ENCODE measurements at places on chromosomes 2 and 18.

GRCh38 chr2:13102397-13103063, 385.8 kb downstream of the TRIB2 start:
- no peak for DNase-seq

DNA sequence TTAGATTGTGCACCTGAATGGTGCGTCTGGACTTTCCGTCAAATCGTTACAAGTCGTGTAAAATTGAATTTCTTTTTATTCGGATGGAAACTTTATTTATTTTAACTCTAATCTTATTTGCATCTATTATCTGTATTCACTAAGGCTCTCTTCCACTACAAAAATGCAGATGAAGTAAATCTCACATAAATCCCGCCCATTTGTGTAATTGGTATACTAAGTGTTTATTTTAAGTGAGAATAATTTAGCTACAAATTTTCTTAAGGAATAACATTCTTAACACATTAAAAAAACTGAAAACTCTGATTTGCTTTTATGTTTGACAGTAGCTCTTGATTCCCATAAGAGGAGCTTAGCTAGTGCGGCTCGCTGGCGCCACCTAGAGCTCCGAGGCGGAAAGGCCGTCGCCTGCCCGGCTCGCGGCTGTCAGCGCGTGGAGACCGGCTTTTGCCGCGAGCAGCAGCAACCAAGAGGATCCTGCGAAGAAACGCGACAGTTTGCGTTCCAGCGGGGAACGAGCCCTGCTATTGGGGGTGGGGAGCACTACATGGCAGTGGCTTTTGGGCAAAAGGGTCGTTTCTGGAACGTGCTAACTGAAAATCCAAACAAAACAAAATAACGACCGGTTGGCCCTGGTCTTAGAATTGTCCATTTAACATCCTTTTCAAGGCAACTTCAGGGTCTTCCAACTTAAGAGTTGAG, 6.7 kb downstream of the SP9 start:
- DNase-seq = peak; percentile 89

DNA sequence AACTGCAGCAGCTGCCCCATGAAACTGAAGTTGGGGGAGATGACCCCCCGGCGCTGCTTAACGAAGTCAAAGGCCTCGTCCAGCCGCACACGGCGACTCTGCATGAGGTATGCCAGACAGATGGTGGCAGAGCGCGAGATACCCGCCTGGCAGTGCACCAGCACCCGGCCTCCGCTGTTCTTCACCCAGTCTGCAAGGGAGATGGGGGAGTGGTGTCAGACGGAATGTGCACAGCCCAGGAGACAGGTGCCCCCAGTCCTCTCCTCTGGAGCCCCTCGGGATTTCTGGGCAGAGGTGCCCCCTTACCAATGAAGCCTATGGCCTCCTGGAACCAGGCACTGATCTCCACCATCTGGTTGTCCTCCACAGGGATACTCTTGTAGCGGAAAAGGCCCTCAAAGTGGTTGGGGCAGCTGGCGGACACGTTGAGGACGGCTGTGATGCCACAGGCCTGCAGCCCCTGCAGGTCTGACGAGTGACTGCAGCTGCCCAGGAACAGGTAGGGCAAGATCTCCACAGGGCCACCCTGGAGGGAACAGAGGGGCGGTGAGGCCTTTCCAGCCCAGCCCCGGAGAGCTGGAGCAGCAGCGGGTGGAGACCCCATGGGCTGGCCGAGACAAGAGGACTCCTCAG, 1.3 kb downstream of the DUSP2 start:
- DNase-seq = peak; percentile 48

- DNase-seq = no peak
Observed at GRCh38 chr2:607172-607571, 70.0 kb downstream of the TMEM18 start.

DNA sequence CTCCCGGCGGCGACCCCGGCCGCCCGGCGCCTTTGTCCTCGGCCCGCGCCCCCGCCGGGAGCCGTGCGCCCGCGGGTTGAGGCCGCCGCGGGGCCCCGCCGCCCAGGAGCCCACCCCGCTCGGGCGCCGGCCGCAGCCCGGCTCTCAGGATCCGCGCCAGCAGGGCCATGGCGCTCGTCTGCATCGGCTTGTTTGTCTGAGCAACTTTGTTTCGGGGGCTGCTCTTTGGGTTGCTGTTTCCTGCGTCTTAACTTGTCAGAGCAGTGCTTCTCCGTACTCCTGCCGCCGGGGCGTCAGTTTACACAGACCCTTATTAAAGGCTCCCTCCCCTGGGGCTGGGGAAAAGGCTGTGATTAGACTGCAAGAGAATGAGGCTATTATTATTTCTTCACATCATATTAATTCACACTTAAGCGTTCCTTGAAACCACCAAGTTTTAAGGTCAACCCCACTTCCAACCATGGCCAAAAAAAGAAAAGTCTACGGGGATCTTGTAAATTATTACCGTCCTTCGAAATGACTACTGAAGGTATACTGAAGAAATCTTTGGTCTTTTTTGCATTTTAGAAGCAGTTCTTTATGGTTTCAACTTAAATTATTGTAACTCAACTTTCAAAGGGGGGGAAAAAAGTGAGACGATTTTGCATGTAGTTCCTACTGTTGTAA, at the start of gene CYP27C1:
TSS of gene CYP27C1 (minus strand) at position 198 of the 666 bp plus-strand sequence. CDS start at position 169, 29 bp downstream.
- peak; percentile 9 for DNase-seq

DNA sequence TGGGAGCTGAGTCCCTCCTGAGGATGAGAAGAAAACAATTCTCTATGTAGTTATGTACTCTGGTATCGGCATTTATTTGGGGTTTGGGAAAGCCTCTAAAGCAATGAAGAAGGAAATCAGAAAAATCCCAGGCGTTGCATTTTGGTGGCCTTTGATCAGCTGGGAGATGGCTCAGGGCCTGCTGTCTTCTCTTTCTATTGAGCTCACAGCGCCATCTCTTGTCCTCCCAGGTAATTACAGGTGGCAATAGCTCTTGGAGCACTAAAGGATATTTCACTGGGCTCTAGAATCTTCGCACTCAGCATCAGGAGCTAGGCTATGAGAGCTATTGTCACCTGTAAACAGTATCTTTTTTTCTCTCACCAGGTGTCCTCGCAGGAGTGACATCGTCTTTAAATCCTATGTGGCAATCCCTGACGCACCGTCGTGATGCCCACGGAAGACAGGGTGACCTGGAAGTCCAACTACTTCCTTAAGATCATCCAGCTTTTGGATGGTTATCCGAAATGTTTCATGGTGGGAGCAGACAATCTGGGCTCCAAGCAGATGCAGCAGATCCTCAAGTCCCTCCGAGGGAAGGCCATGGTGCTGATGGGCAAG, 76.1 kb upstream of the PMAIP1 start:
- peak; percentile 10 for DNase-seq

DNA sequence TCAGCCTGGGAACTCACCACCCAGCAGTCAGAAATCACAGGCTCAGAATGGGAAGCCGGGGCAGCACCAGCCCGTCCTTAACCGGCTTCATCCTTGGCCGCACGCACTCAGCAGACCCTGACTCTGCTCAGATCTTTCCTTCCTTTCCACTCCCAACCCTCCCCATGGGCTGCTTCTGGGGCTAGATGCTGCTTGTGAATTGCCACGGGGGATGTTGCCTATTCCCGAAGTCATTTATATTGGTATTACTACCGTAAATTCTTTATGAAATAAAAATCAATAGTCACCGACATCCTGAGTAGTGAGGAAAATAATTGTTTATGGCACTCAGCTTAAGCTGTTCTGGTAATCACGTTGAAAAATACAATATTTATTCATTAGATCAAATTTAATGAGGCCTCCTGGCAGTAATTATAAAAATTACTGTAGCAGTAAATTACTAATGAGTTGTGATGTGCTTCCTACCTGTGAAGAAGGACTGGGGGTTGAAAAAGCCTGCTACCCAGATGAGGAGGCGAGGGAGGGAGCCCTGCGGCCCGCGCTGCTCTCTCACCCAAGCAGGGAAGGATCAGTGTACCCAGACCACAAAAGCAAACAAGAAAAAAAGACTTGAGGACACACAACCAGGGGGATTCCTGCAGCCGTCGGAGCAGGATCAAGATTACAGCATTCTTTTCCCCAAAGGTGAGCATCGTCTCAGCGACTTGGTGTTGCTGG, 31.5 kb downstream of the CDCA7 start:
- no peak for DNase-seq

DNA sequence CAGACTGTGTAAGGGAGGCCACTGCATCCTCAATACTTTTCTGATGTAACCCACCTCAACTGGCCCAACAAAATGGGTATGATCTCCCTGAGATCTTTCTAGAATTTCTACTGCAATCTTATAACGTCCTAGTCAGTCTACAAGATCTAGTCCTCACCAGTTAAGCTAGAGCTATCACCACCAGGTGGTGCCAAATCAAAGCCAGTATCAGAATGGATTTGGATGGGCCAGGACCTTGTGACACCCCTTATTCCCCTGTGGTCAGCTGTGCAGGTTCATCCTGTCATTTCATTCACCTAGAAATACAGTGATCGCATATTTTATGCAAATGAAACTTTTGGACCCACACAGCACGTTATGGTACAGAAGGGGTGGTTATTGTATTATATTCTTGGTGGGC, 90.3 kb downstream of the OLA1 start:
- DNase-seq = no peak

DNA sequence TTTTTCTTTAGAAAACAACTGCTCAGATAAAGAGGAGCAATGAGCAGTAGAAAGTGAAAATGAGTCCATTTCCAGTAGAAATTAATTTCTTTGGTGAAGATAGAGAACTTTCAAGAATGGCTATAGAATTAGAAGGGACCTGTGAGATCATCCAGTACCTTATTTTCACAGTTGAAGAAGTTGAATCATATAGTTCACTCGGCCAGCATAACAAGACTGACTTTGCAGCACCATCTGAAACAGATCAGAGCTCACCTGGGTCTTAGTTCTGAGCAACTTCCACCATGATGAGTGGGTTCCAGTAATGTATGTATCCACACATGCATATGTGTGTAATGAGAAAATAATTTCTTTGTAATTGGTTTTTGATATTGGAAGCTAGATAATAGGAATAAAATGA, 58.6 kb downstream of the CERS6 start:
- no peak for DNase-seq

GRCh38 chr2:55085113-55086040, 35.1 kb upstream of the RTN4 start:
- no peak for DNase-seq

DNA sequence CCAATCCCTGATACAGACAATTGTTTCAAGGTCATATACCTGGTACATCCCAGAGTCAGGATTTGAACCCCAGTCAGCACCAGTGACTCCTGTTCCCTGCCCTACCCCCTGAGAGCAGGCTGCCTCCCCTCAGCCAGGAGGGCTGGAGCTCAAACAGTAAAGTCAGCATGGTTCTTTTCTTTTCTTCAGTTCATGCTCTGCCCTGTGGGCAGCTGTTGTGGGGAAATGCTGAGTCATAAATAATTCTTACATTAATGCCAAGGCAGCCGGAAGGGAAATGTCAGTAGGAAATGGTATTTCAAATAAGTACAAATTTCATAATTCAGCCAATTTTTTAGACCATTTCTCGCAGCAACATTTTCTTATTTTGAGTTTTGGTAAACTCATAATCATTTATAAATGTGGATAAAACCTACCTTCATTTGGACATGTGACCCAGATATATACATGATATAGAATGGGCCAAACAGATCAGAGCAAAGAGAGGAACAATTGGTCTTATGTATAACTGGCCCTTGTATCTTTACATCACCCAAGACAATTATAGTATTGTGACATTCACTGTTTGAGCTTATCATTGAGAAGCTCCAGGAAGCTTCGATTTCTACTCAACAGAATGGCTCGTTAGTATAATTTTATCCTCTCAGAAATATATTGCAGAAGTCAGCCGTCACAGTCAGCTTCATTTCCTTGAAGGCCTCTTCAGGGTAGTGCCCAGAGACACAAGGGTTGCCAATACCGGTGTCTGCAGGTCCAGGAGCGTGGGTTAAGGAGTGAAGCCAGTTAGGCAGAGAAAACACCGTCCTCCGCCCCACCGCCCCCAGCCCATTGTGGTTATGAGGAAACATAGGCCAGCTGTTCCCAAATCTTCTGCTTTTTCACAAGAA, 28.0 kb upstream of the SCYGR1 start:
- DNase-seq = no peak

DNA sequence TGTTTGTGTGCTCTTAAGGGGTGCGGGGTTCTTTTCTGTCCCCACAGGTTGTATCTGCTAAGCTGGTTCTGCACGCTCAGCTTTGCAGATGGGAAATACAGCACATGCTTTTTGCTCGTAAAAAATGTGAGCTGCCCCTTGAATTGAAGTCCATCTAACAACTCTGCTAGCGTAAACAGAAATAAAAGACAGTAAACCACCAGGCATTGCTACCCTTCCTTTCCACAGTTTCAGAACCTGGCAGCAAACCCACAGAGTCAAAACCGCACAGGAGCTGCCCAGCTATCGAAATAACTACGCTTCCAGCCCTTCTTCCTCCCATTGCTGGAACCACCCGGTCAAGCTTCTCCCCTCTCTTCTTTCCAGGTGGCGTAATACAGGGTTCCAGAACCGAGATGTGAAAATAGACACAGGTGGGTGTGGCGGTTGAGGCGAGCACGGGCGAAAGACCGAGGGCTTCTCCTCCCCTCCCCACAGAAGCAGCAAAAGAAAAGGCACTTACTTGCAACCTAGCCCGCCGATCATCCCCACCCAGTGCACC, 479 bp downstream of the SCN9A start:
- no peak for DNase-seq

DNA sequence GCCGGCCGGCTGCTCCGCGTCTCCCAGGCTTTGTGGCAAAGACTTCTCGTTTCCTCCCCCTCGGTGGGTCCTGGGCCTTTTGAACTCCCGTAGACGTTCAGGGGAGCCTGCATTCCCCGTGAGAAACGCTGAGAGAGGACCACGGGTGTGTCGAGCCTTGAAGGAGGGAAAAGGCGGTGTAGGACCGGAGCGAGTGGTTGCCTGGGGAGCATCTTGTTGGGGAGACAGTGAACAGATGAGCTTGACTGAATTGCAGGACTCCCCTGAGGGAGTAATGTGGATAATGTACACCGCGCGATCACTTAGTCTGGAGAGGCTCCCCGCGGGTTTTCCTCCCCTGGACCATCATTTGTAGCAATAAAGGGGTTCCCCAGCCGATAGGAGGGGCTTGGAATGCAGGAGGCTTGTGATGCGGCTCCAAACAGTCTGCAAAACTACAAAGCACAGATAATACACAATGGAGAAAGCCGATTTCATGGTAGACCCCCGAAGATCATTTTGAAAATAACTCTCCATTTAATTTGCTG, 769 bp downstream of the ALMS1 start:
- DNase-seq = no peak

DNA sequence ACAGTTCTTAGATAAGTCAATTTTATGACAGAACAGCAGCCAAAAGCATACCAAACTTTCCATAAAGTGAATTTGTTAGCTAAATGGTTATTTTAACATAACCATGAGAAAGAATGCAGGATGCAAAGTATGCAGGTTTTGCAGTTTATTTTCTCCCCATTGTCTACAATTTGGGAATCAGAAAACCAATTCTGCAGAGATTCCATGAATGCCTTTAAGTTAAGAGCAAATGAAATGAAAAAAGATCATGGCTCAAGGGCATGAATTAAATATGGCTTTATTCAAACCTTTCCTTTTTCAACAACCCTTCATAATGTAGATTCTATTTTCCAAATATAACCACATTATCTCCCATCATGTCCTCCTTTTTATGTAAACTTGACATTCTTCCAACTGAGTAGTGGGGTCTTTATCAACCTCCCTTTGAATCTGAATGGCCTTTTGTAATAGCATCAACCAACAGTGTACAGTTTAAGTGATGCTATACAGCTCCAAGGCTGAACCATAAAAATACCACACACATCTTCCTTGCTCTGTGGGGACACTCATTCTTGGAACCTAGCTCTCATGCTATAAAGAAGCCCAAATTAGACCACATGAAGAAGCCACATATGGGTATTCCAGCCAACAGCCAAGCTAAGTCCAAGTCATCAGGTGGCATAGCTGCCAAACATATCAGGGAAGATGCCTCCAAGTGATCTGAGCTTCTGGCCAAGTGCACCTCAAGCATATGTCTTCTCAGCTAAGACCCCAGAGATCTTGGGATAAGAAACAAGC, 49.8 kb downstream of the PIAS2 start:
- no peak for DNase-seq
